ENCODE measurements at places on chromosomes 7 and 10.

- DNase-seq, result no peak
These were observed 6.6 kb downstream of the LAT2 start for GRCh38 chr7:74216361-74216761.

- no peak for DNase-seq
These were observed 22.3 kb downstream of the GRID1 start for GRCh38 chr10:86344281-86344680.

DNA sequence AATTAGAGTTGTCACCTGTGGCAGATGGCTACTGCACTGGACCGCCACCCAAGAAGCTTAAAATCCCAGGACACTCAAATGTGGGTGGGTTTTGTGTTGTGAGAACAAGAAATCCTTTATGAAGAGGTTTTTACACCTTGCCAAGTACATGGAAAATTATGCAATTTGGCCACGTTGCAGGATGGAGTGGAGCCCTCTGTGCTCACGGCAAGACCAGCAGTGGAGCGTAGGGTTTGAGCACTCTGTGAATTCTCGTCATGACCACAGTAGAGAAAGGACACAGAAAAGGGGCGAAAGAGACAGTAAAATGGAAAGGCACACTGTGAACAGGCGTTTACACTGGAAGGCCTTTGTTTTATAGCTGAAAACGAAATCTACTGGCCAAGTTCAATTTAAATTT lies 222.6 kb downstream of the ADARB2 start:
- DNase-seq, result no peak

- no peak for DNase-seq
These were observed 104.0 kb upstream of the INSIG1 start for GRCh38 chr7:155193716-155194115.

- no peak for DNase-seq
These were observed 123.9 kb downstream of the PCLO start for GRCh38 chr7:83038787-83039186.
